NCI-H69 (cell line): ENCODE measurements at places on chromosomes 3 and 15.

DNA sequence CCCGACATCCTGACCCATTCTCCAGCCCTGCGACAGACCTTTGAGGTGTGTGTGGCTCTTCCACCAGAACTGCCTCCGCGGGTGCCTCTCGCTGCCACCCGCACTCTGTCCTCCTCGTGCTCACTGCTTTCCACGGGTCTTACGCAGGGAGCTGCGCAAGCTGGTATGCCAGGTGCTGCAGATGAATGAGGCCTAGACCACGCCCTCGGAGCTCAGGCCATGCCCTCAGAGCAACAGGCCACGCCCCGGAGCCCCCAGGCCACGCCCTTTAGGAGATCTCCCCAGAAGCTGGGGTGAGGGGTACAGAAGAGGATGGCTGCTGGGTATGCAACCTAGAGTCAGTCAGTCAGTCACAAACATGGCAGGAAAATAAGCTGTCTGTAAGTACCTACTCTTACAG is 300.3 kb downstream of the GABRG3 start:
- DNase-seq: no peak

DNA sequence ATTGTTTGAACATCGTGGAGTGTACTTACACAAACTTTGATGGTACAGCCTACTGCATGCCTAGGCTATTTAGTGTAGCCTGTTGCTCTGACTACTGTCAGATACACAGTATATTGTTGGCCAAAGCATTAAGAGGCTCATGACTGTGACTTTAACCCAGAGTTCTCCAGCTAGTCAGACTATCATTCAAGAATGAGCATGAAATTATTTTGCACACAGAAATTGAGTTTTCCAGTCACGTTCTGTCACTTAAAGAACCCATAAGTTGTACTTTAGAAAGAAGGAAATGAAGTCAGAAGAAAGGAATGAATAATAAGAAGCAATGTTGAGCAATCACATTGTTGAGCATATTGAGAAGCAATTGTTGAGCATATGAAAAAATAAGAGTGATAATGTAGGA is 37.6 kb upstream of the SLC22A13 start:
- no peak for DNase-seq

GRCh38 chr15:38005953-38006808 is 71.7 kb downstream of the TMCO5A start:
- DNase-seq: no peak

DNA sequence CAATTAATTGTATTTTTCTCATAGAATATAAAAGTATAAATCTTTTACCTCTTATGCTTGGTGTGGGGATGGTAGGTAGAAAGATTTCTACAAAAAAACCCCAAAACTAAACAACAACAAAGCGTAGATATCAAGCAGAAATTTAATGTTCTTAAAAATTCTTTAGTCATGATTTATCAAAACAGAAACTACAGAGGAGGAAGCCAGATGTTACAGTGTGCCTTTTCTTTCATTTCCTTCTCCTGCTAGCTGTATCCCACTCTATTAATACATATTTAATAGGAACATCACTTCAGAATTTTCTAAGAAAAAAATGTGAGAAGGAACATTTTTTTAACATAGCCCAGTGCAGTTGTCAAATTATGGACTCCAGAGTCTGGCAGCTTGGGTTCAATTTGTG is 420.6 kb downstream of the TUSC7 start:
- no peak for DNase-seq

DNA sequence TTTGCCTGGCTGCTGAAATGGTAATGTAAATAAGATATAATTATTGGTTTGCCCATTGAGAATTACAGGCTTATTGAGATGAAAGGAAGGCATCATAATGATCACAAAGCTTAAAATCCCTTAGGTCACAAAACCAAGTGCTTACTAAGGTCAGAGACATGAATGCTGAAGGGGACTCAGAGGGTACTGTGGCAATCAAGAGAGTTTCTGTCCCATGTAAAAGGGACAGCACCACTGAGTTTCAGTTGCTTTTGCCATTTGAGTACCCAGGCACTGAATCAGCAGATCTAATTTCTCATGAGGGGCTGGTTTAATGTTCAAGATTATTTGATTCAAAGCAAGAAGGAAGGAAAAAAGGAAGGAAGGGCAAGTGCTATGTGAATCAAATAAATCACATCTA is 127.0 kb downstream of the PLOD2 start:
- peak; percentile 85 for DNase-seq

DNA sequence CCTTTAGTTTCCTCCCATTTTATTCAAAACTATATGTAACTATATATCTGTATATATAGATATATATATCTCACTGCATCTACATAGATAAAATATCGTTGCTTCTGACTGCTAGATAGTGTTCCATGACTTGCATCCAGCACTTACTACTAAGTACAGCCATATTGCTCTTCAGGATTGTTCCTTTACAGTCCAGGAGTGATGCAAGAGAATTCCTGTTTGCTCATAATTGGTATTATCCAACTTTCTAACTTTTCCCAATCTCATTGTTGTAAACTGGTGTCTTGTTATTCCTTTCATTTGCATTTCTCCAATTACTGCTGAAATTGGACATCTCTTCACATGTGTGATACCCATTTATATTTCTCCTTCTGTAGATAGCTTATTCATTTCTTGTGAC is 99.8 kb upstream of the STRIT1 start:
- DNase-seq: no peak

DNA sequence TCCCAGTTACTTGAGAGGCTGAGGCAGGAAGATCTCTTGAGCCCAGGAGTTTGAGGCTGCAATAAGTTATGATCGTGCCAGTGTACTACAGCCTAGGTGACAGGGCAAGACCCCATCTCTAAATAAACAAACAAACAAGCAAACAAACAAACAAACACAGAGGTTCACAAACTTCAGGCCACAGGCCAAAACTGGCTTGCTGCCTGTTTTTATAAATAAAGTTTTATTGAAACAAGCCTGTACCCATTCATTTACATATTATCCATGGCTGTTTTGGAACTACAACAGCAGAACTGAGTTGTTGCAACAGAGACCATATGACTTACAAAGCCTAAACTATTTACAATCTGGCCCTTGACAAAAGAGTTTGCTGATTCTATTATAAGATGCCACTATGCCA is 6.5 kb downstream of the DYNC1LI1 start:
- no peak for DNase-seq
